ENCODE measurements at places on chromosomes 5 and 9. TPM values are rescaled to one million over a fixed set of nuclear protein-coding genes. Genes with fewer than 3 reads are reported as not detected.

SLC34A1 gene
- total RNA-seq, result not detected

PTPN3 gene
- 4.7 TPM for total RNA-seq

PCDHA2 gene
- total RNA-seq, result 0.93 TPM

CDKN2B-AS1 gene
- total RNA-seq, result 0.72 TPM

LHX6 gene
- 2.2 TPM for total RNA-seq

ZDHHC11B gene
- total RNA-seq, result 5.5 TPM

HAVCR2 gene
- 11.7 TPM for total RNA-seq

PPIC gene
- 22.9 TPM for total RNA-seq

CDHR2 gene
- not detected for total RNA-seq

ADAMTSL2 gene
- total RNA-seq, result 4.7 TPM

SEC61B gene
- 149 TPM for total RNA-seq

HK3 gene
- total RNA-seq, result 61.6 TPM

NMUR2 gene
- total RNA-seq, result not detected

CRHBP gene
- 5.4 TPM for total RNA-seq

MINAR2 gene
- total RNA-seq, result not detected

PLEKHG4B gene
- 0.60 TPM for total RNA-seq

KIF24 gene
- 0.65 TPM for total RNA-seq

MLANA gene
- not detected for total RNA-seq

PGM5 gene
- total RNA-seq, result 63.7 TPM

SCGB3A2 gene
- not detected for total RNA-seq

PALM2AKAP2 gene
- total RNA-seq, result 11.5 TPM

RASGRF2 gene
- 22.9 TPM for total RNA-seq

KCNV2 gene
- total RNA-seq, result not detected

ZDHHC12 gene
- 30.4 TPM for total RNA-seq

ARL14EPL gene
- total RNA-seq, result not detected

SLC6A3 gene
- total RNA-seq, result 0.50 TPM

ADAMTS16 gene
- 1.6 TPM for total RNA-seq

CNTFR gene
- 41.9 TPM for total RNA-seq

SH3TC2 gene
- 8.4 TPM for total RNA-seq

ANKRD20A1 gene
- total RNA-seq, result 0.19 TPM

N4BP3 gene
- total RNA-seq, result 1.8 TPM

PCDHAC2 gene
- total RNA-seq, result 4.4 TPM

Measured in omental fat pad (tissue), 4 donors.